Fibroblast of skin of left quadriceps (primary cell): ENCODE measurements at places on chromosomes 1 and 21.

GRCh38 chr1:164602480-164603093 lies 43.6 kb downstream of the PBX1 start:
- peak; percentile 39 for DNase-seq

GRCh38 chr1:117473063-117473462 lies 105.8 kb downstream of the MAN1A2 start:
- DNase-seq: no peak

- peak; percentile 61 for DNase-seq
These were observed 248.9 kb downstream of the PLPP3 start for GRCh38 chr1:56330391-56331026.

DNA sequence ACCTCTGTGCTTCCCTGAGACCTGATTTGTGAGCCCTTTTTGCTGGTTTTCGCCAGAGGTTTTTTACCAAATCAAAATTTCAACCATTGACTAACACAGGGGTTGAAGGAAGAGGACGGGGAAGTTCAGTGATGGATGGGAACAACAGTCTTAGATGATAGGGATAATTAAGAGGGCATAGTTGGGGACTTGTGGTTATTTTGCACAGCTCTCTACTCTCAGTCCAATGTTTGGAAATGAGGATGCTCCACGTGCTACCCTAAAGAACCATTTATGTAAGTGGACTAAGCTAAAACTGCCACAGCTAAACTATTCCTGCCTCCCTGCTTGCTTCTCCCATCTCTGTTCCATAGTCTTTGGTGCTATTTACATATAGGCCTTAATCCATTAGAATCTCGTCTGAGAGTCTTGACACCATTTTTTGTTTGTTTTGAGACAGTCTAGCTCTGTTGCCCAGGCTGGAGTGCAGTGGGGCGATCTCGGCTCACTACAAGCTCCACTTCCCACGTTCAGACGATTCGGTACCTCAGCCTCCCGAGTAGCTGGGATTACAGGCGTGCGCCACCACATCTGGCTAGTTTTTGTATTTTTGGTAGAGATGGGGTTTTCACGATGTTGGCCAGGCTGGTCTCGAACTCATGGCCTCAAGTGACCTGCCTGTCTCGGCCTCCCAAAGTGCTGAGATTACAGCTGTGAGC lies 684 bp upstream of the MCL1 start:
- no peak for DNase-seq

DNA sequence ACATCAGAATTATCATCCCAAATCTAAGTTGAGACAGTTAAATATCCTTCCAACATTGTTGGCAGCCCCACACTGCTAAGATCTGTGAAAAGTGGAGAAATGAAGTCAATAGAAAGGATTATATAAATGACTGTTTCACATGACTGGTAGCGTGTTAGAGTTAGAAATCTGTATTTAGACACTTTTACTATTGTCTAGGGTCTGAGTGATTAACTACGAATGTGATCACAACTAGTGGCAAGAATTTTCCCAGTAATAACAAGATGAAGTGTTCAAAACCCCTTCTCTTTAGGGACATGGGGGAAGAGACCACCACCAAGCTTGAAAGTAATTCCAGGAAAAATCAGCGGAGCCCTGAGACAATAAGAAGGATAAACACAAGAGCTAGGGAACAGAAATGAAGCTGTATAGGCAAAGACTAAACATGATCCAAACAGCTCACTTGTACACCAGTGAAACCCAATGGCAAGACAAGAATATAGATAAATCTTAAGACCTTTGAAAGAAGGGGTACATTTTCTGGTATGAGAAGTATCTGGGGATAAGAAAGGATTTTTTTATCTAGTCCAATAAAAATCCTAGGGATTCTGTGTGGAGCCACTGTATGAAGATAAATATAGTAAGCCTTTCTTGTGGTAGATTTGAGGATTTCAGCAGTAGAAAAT lies 646.6 kb upstream of the USP24 start:
- DNase-seq: no peak

GRCh38 chr1:185444676-185445075 lies 127.6 kb upstream of the IVNS1ABP start:
- DNase-seq: no peak

DNA sequence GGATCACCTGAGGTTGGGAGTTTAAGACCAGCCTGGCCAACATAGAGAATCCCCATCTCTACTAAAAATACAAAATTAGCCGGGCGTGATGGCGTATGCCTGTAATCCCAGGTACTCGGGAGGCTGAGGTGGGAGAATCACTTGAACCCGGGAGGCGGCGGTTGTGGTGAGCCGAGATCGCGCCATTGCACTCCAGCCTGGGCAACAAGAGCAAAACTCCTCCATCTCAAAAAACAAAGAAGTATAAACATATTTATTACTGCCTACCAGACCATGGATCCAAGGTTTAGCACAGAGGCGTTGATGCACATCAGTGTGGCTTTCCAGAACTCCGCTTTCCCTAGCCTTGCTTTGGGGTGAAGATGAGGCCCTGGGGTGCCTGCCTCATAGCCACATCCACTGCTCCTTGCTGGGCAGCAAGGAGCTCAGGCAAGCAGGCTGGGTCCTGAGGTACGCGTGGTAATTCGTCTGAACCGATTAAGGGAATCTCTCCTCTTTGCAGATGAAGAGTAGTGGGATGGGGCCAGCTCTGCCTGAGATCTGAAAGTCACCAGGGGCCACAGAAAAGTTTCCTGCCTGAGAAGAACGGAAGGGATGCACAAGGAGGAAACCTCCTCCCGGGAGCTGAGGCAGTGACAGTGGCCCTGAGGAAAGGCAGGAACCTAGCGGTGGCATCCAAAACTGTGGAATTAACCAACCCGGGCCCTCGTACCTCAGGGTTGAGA lies 52.3 kb upstream of the LBR start:
- DNase-seq: no peak

- no peak for DNase-seq
These were observed 380.9 kb upstream of the PTBP2 start for GRCh38 chr1:96340686-96341085.

GRCh38 chr1:13730751-13731482 lies 30.9 kb downstream of the PRDM2 start:
- DNase-seq: no peak

- no peak for DNase-seq
These were observed 303.8 kb upstream of the SPAG17 start for GRCh38 chr1:118488787-118489186.

DNA sequence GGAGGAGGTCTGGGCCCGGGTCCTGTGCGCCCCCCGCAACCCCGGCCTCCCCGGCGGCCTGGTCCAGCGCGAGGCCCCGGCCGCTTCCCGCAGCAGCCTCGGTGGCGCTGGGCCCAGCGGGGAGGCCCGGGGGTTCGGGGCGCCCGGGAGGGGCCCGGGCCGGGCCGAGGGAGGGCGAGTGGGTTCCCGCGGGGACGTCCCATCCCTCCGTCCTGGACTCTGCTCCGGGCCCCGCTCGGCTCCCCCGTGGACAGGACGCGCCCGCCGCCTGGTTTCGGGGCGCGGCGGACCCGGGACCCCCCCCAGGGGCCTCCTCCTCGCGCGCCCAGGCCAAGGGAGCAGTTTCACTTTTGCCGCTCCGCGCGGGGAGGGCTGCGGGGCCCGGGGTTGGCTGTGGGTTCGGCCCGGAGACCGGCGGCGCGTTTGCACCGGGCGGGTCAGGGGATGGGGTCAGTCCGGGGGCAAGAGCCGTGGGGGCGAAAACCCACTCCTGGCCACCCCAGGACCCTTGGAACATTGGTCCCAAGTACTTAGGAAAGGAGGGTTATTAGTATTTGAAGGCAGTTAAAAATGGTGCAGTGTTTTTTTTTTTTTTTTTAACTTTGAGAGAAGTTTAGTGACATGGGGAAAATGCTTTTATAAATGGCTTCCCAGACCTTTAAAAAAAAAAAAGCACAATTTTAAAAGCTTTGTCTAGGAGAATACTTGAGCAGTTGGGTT lies 677 bp downstream of the AGPAT3 start:
- no peak for DNase-seq

GRCh38 chr1:17540255-17541001 lies 930 bp downstream of the ARHGEF10L start:
- DNase-seq: no peak

GRCh38 chr21:35349376-35350080 lies 300.4 kb upstream of the RUNX1 start:
- peak; percentile 25 for DNase-seq

GRCh38 chr1:178768423-178768822 lies 43.4 kb downstream of the RALGPS2 start:
- no peak for DNase-seq
